ENCODE measurements at places on chromosomes 13 and 19.

DNA sequence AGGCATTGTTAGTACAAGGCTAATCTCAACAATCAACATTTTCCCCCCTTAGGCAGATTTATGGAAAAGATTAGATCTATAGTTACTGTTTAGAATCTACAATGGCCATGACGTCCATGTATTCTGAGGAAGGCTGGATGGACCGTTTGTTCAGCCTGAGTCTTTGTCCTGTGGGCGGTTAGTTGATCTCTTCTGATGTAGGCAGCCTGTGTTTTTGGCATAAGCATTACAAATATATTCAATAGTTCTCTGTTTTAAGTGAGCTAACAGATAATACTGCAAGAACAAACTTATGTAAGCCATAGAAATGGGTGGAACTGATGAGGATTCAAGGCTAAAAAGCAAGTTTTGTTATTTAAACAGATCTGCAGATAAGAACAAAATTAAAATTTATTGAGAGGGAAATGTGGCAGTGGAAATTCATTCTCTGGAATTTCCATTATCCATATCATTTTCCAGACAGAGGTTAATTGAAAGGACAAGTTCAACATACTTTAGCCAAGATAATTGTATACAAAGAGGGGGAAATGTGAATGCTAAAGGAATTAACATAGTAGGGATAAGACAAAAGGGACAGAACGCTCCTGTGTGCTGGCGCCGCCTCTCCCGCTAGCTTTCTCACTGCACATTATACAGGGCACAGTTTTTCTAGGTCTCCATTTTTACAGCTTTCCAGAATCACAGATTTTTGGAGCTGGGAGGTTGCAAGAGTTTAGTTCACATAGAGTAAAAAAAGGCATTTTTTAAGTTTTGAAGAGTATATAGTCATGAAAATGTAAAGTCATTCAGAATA lies 48.6 kb downstream of the FAM124A start:
- DNase-seq, result no peak

DNA sequence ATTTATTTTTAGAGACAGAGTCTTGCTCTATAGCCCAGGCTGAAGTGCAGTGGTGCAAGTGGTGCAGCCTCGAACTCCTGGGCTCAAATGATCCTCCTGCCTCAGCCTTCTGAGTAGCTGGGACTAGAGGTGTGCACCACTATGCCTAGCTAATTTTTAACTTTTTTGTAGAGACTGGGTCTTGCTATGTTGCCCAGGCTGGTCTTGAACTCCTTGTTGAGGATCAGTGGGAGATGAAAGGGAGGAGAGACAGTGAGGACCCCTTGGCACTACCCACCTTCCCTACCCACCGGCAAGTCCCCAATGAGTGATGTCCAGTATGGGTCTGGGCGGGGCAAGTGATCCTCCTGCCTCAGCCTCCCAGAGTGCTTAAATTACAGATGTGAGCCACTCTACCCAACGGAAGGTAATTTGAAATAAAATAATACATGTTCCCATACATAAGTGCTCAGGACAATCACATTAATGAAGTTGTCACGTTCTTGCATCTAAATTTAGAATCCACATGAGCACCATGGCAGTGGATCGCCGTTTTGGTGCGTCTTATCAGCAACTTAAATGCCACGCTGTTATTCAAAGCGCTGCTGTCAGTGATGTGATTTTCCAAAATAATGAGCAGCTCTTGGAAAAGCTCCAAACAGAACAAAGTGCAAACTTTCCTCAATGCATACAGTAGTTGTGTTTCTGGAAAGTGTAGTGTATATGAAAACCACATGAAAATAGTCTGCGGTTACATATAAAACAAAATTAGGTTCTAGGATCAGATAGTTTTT lies 5.9 kb upstream of the ARL11 start:
- no peak for DNase-seq

DNA sequence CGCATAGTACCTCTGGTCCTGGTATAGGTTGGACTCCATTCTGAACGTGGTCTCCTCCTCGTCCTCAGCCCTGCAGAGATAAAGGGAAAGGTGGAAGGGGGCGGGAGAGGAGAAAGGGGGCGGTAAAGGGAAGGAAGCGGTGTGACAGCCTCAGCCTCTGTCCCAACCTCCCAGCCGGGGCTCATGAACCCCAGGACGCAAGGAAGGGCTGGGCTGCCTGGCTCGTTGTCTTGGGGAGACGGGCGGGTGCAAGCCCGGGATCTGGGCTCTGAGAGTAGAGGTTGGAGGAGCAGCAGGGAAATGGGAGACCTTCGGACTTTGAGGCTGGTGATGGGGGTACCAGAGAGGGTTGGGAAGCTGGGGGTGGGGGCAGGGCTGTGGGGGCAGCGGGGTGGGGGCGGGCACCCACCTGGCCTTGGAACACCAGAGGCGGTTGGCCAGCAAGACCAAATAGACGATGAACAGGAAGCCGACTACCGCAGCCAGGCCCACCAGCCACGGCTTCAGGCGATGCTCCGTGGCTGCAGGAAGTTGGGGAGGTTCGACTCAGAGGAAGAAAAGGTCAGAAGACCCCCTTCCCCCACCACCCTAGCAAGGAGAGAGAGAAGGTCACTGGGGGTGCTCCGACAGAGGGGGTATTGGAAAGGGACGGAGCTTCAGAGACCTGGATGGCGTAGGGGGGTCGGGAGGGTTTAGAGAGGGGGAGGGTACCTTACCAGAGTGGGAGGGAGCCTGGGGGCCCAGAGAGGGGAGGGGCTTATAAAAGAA lies 1.7 kb downstream of the SMIM24 start:
- DNase-seq, result no peak

DNA sequence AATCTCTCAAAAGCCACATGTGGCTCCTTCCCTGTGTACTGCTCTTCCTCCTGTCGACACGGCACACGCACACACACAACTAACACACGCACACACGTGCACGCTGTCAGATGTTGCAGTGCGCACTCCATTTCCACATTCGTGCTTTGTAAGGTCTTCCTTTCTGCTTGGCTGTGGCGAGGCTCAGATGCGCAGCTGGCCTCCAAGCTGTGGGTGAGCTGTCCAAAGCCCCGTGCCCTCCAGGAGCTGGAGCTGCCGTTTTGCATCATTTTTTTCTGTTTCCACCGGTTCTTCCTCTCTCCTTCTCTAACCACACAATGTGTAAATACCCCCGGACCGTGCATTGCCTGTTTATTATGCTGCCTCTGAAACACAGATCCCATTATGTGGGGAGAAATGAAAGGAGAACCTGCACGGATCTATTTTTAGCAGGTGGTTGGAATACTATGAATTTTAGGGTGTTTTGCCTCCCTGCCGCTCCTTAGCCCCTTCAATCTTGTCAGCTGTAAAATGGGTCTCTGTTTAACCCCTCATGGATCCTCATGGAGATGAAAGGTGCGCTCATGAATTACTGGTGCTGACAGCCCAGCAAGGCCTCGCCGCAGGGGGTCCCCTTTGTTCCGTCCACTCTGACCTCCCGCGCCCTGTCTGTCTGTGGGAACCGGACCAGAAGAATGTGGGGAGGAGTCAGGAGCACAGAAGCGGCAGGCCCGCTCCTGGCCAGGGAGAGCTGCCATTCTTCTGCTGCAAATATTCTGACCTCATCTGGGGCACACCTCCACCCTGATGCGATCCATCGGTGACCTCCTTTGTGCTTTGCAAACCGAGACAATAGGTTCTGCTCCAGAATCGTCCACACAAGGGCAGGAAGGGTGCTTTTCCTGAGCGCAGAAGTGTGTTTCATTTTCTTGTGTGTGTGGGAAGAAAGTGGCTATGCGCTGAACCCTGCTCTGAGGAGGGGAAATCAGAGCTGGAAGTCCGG lies 137.7 kb downstream of the SOX1 start:
- no peak for DNase-seq

GRCh38 chr13:26019251-26019650 lies 32.6 kb downstream of the SHISA2 start:
- DNase-seq, result no peak

- no peak for DNase-seq
Observed at GRCh38 chr13:110161112-110161882, 145.7 kb downstream of the COL4A1 start.

GRCh38 chr13:106530171-106530851 lies 5.2 kb downstream of the EFNB2 start:
- no peak for DNase-seq

- DNase-seq, result peak; percentile 9
Observed at GRCh38 chr13:61413572-61414535, 1.8 kb downstream of the PCDH20 start.

- no peak for DNase-seq
Observed at GRCh38 chr13:97435794-97436193, 1.8 kb downstream of the RAP2A start.

DNA sequence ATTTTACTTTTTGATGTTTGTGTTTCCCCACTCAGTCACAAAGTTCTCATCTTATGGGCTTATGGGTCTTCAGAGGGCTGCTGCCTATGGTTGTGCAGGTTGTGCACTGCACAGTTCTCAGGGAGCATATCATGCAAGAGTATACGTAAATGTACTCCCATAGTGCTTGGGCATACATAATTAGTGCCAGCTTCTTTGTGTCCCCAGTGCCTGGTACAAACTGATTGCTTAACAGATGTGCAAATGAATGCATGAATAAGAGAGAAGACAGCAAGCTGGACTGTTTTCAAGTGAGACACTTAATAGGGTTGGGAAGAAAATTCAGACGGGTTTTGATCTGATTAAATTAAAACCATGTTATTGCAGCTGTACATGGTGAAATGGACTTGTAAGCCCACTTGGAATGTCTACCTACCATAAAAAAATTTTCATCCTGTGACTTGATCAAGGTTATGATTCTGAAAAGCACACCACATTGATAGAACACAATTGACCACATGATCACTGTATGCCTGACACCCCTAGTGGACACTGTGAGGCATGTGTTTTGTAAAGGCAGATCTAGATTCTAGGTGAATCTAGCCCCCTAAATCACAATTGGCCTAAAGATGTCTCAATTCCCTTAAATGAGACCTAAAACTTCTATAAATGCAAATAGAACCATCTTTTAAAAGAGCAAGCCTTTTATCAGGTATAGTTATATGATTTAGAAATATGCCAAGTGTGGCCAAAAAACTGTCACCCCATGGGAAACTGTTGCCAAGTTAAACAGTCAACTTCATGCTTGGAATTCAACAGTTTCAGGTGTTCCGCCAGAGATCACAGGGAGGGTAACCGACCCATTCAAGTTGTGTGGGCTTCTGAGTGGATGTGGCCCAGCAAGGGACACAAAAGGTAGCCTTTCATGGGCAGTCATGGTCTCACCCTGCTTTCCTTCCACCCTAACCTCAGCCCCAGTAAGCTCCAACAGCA lies 27.9 kb downstream of the FAM124A start:
- DNase-seq, result peak; percentile 48

DNA sequence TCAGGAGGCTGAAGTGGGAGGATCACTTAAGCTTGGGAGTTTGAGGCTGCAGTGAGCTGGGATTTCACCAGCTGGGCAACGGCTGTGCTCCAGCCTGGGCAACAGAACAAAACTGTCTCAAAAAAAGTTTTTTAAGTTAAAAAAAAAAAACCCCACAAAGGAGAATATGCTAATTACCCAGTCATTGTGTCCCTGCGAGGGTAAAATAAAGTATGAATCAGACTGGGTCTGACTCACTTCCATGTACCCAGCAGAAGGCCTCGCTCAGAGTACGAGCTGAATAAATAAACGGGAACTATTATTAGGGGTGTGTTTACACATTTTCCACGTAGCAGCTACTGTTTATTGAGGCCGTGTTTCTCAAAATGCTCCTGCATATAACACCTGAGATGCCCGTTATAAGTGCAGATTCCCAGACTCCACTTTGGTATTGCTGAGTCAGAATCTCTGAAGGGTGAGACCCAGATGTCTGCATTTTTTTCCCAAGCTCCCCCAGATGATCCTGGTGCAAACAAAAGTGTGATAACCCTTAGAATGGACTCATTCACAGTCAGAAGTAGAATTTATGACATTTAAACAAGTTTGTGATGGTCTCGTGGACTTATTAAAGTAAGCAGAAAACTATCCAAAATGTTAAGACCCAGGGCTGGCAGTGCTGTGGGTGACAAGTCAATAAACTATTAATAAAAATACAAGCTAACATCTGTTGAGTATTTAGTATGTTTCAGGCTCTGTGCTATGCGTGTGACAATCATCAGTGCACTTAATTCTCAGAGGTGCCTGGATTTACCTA lies 28.2 kb downstream of the KCNC3 start:
- no peak for DNase-seq

- no peak for DNase-seq
Observed at GRCh38 chr19:5585461-5586299, 17.9 kb upstream of the TINCR start.

- DNase-seq, result peak; percentile 44
Observed at GRCh38 chr13:51148952-51149573, 38.0 kb upstream of the C13orf42 start.

DNA sequence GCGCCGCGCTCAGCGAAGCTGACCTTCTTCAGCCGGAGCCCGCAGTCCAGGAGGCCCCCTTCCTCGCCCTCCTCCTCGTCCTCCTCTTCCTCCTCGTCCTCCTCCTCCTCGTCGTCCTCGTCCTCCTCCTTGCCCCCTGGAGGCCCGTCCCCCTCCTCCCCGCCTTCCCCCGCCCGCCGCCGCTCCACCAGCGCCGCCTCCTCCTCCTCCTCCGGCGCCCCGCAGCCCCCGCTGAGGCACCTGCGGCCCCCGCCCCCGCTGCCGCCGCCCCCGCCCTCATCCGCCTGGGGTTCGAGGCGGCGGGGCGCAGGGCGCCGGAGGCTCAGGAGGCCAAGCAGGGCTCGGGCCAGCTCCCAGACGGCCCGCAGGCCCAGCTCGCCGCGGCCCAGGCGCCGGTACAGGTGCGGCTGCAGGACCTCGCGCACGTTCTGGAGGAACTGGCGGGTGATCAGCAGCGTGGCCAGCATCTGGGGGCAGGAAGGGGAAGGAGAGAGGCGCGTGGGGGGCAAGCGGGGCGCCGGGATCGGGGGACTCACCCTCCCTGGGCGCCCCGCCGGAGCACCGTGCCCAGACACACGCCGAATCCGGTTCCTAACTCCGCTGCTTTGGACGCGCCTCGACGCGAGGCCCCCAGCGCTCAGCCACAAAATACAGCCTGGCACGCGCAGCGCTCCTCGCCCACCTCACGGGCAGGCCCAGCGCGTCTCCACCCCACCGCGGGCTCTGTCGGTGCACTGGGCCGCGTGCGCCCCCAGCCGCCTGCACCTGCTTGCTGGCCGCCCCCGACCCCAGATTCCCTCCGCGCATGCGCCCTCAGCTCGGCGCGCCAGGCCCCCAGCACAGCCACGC lies 5.9 kb downstream of the ANO8 start:
- DNase-seq, result no peak

DNA sequence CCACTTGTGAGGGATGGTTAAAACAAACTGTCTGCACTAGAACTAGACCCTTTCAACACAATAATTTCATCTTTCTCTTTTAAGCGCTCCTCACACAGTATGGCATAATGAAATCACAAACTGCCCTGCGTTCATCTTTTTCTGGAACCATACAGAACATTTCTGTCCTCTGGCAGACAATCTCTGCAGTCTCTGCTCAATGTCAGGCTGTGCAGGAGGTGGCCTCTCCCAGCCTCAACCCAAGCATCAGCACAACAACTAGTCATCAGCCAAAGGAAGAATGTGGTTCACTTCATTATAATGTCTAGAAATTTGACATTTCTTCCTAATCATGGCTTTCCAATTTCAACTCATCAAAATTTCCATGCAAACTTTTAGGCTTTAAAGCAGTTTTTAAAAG lies 125.1 kb upstream of the STARD13 start:
- DNase-seq, result no peak

- DNase-seq, result no peak
Observed at GRCh38 chr19:6730941-6731670, 6.3 kb downstream of the GPR108 start.

GRCh38 chr13:51590231-51590970 lies 6.1 kb downstream of the WDFY2 start:
- DNase-seq, result no peak

- DNase-seq, result no peak
Observed at GRCh38 chr19:41398050-41398418, 416 bp downstream of the BCKDHA start.
